Urinary bladder (tissue), 4 donors: ENCODE measurements at places on chromosomes 7 and 10.

DNA sequence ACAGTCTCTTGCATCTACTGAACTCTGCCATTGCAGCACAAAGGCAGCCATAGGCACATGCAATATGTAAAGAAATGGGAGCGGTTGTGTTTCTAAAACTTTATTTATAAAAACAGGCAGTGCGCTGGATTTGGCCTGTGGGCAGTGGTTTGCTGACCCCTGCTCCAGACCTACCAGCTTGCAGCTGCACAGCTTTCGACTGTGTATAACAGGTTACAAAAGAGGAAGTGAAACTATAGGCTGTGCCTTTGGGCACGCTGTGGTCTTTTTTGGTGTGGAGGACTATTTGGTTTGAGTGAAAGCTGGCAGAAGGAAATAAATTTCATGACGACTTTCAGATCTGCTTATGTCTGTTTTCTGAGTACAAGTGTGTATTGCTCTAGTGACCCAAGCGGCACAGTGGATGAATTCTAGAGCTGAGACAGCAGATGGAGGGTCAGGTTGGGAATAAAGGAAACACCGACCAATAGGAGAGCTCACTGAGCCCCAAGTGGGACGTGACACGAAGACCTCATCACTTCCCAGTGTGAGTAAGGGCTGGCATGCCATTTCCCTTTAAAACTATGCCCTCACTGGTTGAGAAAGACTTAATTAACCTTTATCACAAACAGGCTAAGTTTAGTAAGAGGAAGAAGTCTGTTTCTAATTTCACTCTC is 152.7 kb downstream of the ANK3 start:
- DNase-seq, result no peak

- no peak for DNase-seq
These were observed 102.4 kb upstream of the CREB5 start for GRCh38 chr7:28309704-28310459.

GRCh38 chr7:41590986-41591385 is 111.9 kb downstream of the INHBA start:
- DNase-seq, result no peak

GRCh38 chr10:61931620-61932332 is 30.3 kb downstream of the ARID5B start:
- DNase-seq, result no peak

- DNase-seq, result no peak
These were observed 19.7 kb downstream of the TRUB1 start for GRCh38 chr10:114957673-114958072.

GRCh38 chr7:4645246-4645645 is 36.8 kb upstream of the FOXK1 start:
- DNase-seq, result no peak

GRCh38 chr10:129832573-129833467 is 131.3 kb downstream of the EBF3 start:
- no peak for DNase-seq

DNA sequence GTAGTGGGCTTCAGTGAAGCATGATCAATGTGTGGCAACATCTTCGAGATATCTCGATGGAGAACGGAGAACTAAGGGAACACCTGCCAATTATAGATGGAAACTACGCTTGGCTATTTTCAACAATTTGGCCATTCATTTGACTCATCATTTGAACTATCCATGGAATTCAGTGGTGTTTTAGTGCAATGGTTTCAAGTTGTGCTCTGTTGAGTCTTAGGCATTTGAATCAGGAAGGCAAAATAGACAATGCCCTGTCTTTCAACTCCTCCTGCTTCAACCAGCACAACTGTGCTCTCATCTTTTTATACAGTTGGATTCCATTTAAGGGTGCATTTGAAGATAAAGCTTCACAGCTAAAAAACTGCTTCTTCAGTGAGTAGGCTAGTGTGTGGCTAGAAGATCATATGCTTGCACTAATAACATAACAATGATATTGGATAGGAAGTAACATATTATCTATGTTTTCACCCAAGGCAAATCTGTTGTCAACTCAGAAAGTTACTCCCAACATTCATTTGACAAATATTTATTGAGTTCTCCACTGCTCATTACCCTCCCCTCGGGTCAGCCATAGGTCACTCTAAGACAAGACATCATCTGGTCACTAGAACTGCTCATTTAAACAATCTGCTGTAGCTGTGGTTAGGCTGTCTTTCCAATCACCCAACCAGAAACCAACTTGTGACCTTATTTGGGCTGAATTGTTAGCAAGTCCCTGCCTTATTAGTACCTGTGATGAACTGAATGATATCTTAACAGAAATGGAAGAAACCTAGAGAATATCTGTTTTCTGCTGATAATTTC is 314.1 kb upstream of the SP4 start:
- no peak for DNase-seq

- no peak for DNase-seq
These were observed 81.2 kb downstream of the CTBP2 start for GRCh38 chr10:125079091-125079600.

- no peak for DNase-seq
These were observed 10.9 kb upstream of the LGI1 start for GRCh38 chr10:93746844-93747284.

- no peak for DNase-seq
These were observed 19.6 kb upstream of the AMZ1 start for GRCh38 chr7:2668401-2668800.

- no peak for DNase-seq
These were observed 222.0 kb downstream of the LRRN3 start for GRCh38 chr7:111312966-111313365.

DNA sequence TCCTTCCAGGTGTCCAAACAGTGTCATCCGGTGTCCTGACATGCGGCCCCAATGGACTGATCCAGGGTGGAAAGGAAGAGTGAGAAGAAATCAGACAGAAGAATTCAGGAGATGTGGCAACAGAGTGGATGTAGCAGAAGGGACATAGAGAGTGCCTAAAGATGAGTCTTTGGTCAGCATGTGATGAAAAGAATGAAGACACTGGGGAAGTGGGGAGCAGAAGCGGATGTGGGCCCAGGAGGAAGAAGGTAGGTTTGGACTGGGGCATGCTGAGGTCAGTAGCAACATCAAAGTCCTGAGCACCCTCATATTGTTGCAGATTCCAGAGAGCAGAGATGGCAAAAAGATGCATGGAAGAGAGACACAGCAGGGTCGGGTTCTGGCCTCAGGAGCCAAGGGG is 71.8 kb upstream of the STEAP1B start:
- no peak for DNase-seq

- DNase-seq, result no peak
These were observed 23.5 kb downstream of the TMEM72 start for GRCh38 chr10:44934416-44935200.

- DNase-seq, result no peak
These were observed 402 bp upstream of the TMEM168 start for GRCh38 chr7:112790586-112791003.

DNA sequence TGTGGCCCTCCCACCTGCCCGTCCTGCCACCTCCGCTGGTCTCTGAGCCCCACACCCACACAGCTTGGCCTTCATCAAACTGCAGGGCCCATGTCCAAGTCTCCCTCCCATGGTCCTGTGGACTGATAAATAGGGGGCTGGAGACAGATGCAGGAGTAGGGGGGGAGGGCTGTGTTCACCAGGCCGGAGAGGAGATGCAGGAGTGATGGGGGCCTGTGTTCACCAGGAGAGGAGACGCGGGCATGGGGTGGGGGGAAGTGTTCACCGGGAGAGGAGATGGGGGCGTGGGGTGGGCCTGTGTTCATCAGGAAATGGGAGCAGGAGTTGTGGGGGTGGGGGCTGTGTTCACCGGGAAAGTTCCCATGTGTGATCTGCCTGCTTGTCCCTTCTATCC is 37.0 kb downstream of the JAKMIP3 start:
- DNase-seq, result no peak
